Activated CD4-positive, alpha-beta memory T cell treated with anti-CD3 and anti-CD28 coated beads for 36 hours (primary cell): ENCODE measurements at places on chromosomes 4 and X. TPM values are rescaled to one million over a fixed set of nuclear protein-coding genes. Genes with fewer than 3 reads are reported as not detected.

Gene LRCH2
- total RNA-seq, result not detected

Gene GAGE13
- total RNA-seq, result not detected

Gene SSX3
- total RNA-seq, result not detected

Gene RNF175
- not detected for total RNA-seq

Gene HSPA4L
- 3.0 TPM for total RNA-seq

Gene CLGN
- 0.10 TPM for total RNA-seq

Gene XK
- total RNA-seq, result not detected

Gene RHOXF2
- total RNA-seq, result not detected

Gene KLKB1
- total RNA-seq, result not detected

Gene NUDT10
- 1.1 TPM for total RNA-seq

Gene P2RY10
- 38.8 TPM for total RNA-seq

Gene RBMXL3
- total RNA-seq, result not detected

DNA sequence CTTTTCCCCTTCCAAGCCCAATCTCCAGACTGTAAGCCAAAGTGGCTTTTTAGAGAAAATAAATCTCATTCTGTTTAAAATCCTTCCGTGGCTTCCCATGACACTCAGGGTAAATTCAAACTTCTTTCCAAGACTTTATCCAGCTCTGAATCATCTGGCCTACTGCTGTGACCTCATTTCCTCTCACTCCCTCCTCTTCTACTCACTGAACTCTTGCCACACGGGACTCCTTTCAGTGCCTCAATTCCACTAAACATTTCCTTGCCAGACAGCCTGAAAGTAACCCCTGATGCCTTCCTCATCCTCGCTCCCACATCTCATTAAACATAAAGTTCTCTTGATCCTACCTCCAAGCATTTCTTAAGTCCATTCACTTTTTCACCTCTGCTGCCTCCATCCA lies 27.8 kb upstream of the RNF128 start:
- no peak for DNase-seq

GRCh38 chr4:26721685-26722084 lies 137.8 kb downstream of the TBC1D19 start:
- DNase-seq, result no peak

GRCh38 chr4:121980643-121981042 lies 28.8 kb upstream of the TRPC3 start:
- no peak for DNase-seq

DNA sequence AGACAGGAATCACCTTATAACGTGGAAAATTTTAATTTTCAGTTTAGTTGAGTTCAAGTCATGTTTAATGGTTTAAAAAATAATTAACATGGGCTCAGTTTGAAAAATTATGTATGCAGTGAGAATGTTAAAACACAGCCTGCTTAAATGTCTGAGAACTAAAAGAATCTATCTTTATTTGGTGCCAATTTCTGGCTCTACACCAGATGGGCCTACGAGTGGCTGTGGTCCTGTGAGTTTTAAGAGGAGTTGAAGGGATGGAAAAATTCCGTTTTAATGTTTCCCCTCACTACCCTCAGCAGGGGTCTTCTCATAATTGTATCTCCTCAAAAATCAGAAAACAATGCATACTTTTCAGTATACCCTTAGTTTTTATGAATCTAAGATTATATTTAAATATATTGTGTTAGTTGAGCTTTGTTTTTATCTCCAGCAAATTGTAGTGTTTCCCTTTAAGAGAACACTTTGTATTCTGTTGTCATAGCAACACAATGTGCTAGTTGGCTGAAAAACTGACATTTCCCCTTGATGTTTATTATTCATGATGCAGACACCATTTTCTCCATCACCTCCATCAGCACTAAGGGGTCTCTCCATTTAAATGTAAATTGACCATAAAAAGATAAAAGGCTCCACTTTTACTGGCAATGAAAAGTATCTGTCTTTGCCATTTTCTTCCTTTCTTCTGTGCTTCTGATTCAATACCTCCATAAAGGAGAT lies 393.5 kb upstream of the GRIA3 start:
- no peak for DNase-seq

DNA sequence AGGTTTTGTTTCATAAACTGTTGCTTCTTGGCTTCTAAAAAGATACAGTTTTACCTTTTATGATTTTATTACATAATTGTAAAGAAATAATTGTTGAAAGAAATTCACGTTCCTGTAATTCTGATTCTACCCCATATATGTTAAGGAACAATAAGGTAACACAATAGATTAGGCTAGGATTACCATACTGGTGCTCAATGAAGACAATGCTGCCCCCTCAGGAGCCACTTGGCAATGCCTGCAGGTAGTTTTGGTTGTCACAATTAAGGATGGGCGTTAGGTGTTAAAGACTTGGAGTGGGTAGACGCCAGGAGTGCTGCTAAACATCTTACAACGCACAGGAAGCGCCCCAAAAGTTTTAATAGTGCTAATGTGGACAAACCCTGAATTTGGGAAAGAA lies 133.2 kb downstream of the NLGN4X start:
- DNase-seq, result no peak

DNA sequence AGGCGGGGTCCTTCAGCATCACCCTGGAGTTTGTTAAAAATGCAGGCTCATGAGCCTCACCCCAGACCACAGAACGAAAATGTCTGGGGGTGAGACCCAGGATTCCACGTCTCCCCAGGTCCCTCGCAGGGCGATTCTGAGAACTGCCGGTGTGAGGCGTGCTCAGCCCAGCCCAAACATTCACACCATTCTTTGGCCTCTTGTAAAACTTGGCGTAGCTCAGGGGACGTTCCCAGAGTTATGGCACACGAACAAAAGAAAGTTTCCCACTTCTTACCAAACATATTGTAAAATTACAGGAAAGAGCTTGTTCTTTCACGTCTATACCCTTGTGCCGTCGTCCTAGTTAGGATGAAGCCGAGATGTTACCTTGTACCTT lies 12.9 kb downstream of the CD99 start:
- DNase-seq, result no peak

GRCh38 chrX:66616944-66617343 lies 21.9 kb downstream of the EDA2R start:
- no peak for DNase-seq

- DNase-seq, result peak; percentile 44
Measured at GRCh38 chrX:140918398-140919038, 83.9 kb upstream of the SPANXB1 start.

- DNase-seq, result no peak
Measured at GRCh38 chr4:186169945-186170802, 21.2 kb upstream of the CYP4V2 start.

GRCh38 chr4:10088135-10089010 lies 28.2 kb downstream of the WDR1 start:
- no peak for DNase-seq

DNA sequence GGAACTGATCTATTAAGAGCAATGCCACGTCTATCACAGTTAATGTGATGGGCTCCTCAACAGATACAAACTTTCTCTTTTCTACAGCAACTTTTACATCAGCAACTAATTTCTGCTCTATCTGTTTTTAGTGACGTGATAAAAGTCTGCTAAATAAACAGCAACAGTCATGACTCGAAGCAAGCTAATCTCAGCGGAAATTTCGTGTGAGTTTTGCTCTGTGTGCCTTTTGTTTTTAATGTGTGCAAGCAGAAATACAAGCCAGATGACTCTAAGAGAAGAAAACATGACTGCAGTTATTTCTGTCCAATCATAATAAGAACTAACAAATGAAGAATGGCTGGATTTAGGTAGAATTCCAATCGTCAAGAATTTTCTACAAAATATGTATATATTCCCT lies 214.3 kb downstream of the LDB2 start:
- no peak for DNase-seq

DNA sequence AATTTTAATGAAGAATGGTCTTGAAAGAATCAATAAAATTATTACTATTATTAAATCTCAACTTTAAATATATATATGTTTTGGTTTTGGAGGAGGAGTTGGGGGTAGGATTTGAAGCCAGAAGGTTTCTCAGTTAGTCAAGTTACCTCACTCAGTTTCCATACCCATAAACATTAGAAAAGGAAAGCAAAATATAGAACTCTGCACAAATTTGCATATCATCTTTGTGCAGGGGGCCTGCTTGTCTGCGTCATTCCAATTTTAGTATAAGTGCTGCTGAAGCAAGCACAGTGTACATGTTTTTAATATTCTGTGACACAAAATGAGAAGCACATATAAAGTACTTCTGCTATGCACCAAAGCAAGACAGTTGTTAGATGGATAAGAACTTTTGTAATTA lies 47.5 kb upstream of the SCRG1 start:
- no peak for DNase-seq

DNA sequence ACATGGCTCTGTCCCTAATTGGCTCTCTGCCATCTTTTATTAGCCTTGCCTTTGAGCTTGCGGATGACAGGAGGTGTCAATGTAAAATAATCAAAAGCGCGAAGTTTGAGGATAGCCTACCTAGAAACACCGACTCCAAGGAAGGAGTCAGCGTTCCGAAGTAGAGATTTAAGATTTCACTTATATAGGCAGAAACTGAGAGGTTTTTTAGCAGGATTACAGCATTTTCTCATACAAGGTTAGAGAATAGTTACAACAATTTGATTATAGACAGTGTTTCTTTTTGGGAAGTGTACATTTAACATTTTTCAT lies 499 bp upstream of the NFXL1 start:
- DNase-seq, result no peak

GRCh38 chrX:27998666-27999065 lies 17.4 kb upstream of the DCAF8L1 start:
- no peak for DNase-seq

GRCh38 chr4:102500696-102501446 lies at the start of gene NFKB1:
TSS of gene NFKB1 (plus strand) at chr4:102501359. CDS start at chr4:102525519, 24,160 bp downstream.
- peak; percentile 87 for DNase-seq

DNA sequence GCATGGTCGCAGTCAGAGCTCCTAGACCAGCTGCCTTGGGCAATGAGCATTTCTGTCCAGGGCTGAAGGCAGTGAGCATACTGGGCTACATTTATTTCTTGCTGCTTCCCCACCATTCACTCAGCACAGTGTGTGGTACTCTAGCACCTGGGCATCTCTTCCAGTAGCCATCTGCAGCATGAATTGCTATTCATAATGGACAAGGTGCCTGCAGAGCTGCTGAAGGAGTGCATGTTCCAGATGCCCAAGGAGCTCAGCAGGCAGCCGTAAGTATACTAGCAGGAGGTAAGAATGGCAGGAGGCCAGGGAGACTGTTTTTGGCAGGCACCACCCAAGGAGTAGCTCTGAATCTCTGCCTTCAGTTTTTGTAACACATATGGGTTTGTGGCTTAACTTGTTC lies 110.4 kb upstream of the RXFP1 start:
- DNase-seq, result no peak

- DNase-seq, result no peak
Measured at GRCh38 chrX:103311399-103311780, 600 bp upstream of the BEX2 start.

GRCh38 chrX:67604979-67605703 lies 61.3 kb downstream of the AR start:
- no peak for DNase-seq

DNA sequence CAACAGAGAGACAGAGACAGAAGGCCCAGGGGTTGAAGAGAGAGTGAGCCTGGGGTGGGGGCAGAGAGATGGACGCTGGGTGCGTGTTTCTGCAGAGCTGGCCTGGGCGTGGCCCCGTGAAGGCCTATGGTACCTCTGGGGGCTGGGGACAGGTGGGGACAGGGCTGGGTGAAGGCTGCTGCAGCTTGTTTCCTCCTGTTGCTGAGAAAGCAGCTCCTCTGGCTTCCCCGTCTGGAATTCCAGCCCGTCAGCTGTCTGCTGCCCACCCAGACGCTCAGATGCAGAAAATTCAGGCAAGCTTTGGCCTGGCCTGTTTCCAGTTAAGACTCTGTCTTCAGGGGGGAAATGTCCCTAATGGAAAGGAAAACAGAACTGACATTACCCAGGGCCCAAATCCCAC lies 76.8 kb upstream of the PSAPL1 start:
- no peak for DNase-seq
